ENCODE measurements at places on chromosomes 12 and 14.

DNA sequence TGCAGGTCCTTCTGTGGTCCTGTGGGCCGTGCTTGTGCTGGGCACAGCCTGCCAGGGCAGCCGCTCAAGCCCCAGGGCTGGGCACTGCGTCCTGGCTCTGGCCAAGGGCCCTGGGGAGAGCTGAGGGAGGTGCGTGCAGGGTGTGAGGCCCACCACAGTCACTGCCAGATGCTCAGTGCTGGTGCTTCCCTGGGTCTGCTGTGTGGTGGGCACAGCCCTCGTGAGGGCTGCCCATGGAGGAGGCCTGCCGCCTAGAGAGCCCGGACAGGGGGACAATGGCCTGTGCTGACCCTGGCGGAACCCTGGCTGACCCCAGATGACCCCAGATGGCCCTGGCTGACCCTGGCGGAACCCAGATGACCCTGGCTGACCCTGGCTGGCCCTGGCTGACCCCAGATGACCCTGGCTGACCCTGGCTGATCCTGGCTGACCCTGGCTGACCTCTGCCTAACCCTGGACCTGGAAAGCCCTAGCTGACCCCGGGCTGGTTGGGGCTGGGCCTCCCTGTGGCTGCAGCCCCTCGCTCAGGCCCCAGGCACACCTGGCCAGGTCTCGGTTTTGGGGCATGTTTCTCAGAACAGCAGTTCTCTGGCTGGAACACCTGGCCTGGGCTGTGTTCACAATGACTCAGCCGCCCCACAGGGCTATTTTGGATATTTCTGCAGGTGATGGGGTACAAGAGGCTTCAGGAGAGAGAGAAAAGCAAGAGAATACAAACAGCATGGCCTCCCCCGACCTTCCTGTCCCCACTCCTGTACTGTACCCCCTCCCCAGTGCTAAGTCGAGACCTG, 55.4 kb downstream of the TMEM121 start:
- DNase-seq: no peak

- DNase-seq: no peak
Measured at GRCh38 chr12:50628394-50628793, 123.6 kb downstream of the DIP2B start.

- DNase-seq: no peak
Measured at GRCh38 chr12:122394626-122395194, 27.8 kb downstream of the CLIP1 start.

GRCh38 chr12:81541121-81541520, 218.0 kb downstream of the PPFIA2 start:
- no peak for DNase-seq

DNA sequence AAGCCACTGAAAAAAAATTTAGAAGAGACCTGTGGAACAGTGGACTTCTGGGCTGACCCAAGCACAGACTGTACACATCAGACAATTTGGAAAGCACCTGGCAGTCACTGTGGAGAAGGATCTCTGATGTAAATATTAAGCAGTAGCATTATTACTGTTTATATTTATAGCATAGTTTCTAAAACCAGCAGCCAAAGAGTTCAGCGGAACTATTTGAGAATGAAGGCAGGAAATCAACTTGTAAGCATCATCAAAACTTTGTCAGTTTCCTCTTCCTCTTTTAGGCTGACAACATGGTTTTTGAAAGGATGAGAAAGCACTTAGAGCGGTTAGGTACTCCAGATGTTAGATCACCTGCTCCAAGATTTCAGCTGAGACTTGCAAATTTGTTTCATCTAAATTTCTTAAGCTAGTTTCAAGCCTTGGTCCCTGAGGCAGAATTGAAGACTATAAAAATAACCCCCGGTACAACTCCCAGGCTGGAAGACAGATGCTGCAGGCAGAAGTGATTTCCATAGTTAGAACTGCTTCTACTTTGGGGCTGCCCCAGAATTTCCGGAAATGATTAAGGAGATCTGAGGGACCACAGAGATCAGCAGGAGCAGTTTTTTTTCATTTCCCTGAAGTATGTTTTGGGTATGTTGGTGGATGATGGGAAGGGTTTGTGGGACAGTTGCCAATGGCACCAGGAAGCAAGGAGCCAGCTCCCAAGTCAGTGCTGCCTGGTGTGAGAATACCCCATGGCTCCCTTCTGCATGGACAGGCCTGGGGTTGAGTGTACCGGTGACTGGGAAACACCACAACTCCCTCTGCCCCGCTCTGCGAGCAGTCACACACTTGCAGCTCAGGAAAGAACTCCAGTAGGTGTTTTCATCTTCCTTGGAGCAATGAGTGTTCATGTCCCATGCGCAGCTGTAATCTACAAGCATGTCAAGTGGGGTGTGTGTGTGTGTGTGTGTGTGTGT, 354.5 kb downstream of the NUAK1 start:
- DNase-seq: peak; percentile 12

DNA sequence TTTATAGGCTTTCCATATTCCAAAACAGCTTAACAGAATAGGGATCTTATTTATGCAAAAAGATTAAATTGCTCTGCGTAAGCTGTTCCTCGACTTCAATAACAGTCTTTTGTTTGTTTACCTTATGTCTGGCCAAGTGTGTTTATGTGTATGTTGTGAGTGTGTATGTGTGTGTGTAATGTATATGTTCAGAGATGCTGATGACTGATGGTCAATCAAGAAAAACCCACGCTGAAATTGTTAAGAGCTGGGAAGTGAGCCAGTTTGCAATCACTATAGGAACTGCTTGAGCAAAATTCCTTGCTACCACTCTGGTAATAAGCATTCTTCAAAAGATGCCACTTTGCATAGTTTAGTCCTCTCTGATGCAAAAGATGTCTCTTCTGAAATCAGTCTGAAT, 59.6 kb downstream of the PRKD1 start:
- DNase-seq: no peak

DNA sequence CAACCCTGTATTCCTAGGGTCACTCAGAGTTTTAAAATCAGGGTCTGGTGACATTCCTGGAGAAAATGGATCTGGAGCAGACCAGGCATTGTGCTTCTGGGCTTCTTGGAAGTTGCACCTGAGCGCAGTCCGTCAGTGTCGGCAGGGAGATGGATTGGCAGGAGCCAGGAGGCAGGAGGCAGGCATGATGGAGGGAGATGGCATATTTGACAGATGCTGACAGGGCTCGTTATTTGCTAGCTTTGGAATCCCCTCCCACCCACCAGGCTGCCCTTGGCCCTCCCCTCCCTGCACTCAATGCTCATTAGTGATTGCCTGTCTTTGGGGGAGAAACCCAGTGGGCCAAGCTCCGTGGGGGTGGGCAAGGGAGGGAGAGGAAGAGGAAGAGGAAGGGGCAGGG, 4.7 kb downstream of the CISTR start:
- no peak for DNase-seq

- no peak for DNase-seq
Measured at GRCh38 chr14:75667099-75667765, 6.2 kb downstream of the TTLL5 start.

DNA sequence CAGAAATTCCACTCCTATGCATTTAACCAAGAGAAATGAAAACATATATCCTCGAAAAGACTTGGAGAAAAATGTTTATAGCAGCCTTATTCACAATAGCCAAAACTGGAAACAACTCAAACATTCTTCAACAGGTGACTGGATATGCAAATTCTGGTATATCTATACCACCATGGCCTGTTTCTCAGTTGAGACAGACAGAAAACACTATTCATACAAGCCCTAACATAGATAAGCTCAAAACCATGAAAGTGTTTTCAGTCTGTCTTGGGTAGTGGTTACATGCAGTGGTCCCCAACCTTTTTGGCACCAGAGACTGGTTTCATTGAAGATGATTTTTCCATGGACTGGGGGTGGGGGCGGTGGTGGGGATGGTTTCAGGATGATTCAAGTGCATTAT, 83.8 kb downstream of the SRGAP1 start:
- no peak for DNase-seq

DNA sequence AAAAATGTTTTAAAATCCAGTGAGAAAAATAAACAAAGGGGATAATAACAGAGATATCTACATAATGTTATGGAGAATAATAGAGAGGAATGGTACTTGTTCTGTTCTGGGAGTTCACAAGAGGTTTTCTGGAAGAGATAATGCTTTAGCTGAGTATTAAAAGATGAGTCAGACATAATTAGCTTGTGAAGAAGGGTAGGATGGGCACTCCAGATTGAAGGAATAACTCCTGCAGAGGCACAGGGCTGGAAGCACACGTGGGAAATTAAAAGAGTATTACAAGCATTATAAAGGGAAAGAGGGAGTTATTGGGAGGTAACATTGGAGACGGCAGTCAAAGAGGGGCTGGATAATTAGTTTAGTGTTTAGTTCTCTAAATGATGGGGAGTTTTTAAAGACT, 124.9 kb upstream of the BTG1 start:
- DNase-seq: no peak

GRCh38 chr12:100481021-100481420, 7.4 kb downstream of the NR1H4 start:
- DNase-seq: no peak

DNA sequence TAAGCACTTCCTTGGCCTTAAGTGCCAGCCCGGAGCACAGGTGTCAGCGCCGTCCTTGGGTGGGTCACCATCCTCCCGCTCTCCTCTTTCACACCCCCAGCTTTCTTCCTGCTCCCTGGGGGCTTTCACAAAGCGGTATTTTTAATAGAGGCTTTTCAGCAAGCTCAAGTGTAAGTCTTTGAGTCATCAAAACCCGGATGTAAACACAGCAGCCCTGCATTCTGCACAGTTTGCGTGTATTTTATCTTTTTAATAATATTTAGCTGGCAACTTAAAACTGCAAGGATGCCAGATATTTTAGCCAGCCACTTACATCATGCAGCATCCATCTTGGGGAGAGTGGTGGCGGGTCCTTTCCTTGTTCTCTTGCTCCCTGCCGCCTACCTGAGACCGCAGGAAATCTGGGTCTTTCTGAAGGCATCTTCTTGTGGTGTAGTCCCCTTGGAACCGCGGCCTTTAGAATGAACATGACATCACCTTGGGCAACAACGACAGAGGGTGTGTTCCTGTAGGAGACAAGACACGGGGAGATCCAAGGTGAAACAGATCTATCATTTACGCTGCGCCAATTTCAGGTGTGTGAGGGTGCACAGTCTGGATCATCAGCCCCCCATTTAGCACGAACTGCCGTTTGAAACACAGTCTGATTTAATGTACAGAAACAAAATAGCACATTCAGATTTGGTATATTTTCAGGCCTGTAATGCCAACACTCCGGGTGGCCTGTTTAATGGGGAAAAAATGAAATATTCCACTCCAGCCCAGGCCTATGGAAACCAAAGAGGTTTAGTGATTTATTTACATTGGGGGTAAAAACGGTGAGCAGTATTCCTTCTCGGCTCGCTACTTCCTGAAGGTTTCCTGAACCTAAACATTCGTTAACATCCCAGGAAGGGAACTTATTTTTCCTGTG, 12.5 kb upstream of the IRF2BPL start:
- DNase-seq: no peak

DNA sequence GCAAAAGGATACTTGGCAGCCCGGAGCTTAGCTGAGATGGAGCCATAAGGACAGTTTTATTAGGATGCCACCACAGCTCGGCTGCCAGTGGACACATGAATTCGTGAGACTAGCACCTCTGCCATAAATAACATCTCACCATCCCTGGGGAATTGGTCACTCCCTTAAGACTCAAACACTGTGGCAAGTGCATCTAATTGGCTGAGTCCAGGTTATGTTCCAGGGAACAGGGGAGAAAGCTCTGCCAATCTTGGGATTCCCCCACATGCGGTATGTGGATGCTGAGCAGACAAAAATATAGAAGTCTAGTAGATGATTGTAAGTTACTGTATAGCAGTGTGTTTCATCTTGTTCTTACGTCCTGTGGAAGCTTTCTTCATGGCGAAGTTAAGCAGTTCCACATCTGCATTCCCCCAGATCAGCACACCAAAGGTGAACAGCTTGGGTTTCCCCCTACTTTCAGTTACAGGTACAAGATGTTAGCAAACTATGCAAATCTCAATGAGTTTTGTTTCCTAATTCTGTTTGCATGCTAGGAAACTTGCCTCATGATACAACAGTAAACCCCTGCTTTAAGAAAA, 131.1 kb downstream of the ETV6 start:
- no peak for DNase-seq

DNA sequence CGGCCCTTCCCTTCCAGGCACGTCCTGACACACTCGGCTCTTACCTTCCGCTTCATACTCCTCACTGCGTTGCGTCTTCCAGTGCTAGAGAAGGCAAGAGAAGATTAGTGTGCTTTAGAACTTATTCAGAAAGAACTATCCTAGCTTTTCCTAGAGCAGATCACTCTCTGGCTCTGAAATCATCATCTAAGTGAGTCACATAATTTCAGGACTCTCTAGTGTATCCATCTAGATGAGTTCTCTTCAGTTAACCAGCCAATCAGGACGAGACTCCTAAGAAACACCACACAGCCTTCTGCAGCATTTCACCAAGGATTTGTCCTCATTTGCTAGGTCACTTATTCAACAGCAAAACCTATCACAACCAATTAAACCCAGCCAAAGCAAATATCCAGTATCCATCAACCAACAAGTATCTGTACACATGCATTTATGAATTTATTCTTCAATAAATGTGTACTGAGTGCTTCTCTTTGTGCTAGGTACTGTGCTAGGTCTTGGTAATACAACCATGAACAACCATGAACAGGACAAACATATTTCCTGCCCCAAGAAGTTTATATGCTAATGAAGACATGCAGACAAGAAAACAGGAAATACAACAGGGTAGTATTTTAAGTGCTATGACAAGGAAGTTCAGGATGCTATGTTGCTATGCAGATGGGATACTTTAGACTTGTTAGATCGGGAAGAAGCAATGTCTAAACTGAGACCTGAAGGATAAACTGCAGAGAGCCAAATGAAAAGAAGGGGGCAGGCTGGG, 52.1 kb downstream of the NIN start:
- DNase-seq: no peak

DNA sequence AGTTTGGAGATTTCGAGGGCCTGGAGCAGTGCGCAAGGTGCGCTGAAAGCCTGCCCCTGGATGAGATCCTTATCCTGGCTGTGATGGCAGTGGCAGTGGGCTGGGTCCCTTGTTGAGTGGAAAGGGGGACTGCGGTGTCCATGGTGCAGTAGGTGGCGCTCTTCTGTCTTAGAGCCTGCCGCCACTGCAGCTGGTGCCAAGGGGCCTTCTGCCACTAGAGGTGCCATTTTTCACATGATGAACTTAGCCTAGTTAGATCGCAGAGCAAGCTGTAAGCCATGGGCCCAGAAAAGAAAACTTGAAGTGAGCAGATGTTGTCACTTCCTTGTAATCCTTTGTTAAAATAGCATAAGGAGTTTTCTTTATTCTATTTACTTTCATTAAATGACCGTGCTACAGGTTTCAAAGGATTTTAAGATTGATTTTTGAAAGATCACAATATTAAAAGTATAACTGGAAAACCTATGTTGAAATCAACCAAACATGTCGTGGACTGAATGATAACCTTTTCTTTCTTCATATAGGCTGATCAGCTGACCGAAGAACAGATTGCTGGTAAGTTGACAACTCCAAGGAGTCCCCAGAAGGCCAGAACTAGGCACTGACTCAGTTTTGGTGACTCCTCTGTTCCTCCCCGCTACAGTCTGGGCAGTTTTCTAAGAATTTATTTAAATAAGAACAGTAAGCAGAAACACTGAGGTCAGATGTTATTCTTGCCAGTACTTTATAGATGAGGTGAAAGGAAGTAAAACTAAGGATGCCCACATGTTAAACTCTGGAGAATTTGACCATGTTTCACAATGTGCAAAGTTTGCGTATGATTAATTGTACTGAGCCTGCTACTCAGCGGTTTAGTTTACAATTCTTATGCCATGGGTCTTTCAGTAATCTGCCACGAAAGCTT, 3.0 kb downstream of the CALM1 start:
- peak; percentile 71 for DNase-seq

GRCh38 chr14:55867311-55867710, 250.9 kb upstream of the PELI2 start:
- DNase-seq: no peak

All from GM18507 (cell line).